ENCODE measurements at places on chromosomes 3 and 15. TPM values are rescaled to one million over a fixed set of nuclear protein-coding genes. Genes with fewer than 3 reads are reported as not detected.

- no peaks in the 10 kb centered on the region for H3K4me1 ChIP-seq
- no peak for DNase-seq
- no peak overlapping the region for H3K27ac ChIP-seq
- H3K36me3 ChIP-seq: no peaks in the 10 kb centered on the region
- no peak overlapping the region for H3K4me3 ChIP-seq
- no peaks in the 10 kb centered on the region for H3K27me3 ChIP-seq
These were observed 22.8 kb upstream of the ZNF80 start for GRCh38 chr3:114260152-114260551.

DNA sequence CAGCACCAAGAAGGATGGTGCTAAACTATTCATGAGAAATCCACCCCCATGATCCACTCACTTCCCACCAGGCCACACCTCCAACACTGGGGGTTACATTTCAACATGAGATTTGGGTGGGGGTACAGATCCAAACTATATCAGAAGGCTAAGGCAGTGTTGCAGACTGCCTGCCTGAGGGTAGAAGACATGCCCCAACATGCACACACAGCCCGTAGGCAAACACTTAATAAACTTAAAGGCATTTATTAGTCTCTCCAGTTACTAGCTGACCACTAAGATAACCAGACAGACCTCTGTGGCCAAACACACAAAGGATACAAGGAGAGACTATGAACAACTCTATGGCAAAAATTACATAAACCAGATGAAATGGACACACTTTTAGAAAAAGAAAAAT is 10.2 kb downstream of the FAM162A start:
- H3K36me3 ChIP-seq: no peaks in the 10 kb centered on the region
- peak; percentile 4 for DNase-seq
- H3K27me3 ChIP-seq: no peaks in the 10 kb centered on the region
- no peak overlapping the region for H3K4me3 ChIP-seq
- H3K4me1 ChIP-seq: peaks cover 5% of the 10 kb centered on the region

GRCh38 chr15:58274885-58275284 is 136.7 kb downstream of the AQP9 start:
- H3K36me3 ChIP-seq: no peaks in the 10 kb centered on the region
- no peak overlapping the region for H3K27ac ChIP-seq
- DNase-seq: no peak
- H3K4me1 ChIP-seq: no peaks in the 10 kb centered on the region
- H3K27me3 ChIP-seq: no peaks in the 10 kb centered on the region

GRCh38 chr3:12579456-12579855 is 22.6 kb downstream of the MKRN2 start:
- H3K4me3 ChIP-seq: no peak overlapping the region
- peaks cover 53% of the 10 kb centered on the region for H3K36me3 ChIP-seq
- H3K27me3 ChIP-seq: no peaks in the 10 kb centered on the region
- no peak for DNase-seq
- H3K27ac ChIP-seq: no peak overlapping the region

GRCh38 chr3:21170964-21171363 is 580.0 kb downstream of the ZNF385D start:
- no peaks in the 10 kb centered on the region for H3K27me3 ChIP-seq
- DNase-seq: no peak
- H3K27ac ChIP-seq: no peak overlapping the region
- H3K4me3 ChIP-seq: no peak overlapping the region
- no peaks in the 10 kb centered on the region for H3K36me3 ChIP-seq

DNA sequence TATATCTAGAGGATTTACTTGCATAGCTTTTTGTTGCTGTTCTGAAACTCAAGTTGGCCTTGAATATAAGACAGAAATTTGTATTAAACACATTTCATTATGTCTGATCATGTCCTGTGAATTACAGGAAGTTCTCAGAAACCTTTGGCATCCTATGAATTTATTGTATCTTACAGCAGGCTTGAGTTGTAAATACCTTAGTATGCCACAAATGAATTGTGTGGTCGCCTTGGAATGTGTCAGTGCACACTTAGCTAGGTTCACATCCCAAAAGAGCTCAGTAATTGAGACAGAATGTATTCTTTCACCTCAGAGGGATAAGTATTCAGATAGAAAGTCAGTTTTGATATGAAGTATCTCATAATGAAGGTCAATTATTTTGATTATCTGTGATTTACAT is 83.4 kb downstream of the NEK11 start:
- no peak overlapping the region for H3K27ac ChIP-seq
- no peaks in the 10 kb centered on the region for H3K4me1 ChIP-seq
- no peaks in the 10 kb centered on the region for H3K27me3 ChIP-seq
- peak; percentile 21 for DNase-seq

DNA sequence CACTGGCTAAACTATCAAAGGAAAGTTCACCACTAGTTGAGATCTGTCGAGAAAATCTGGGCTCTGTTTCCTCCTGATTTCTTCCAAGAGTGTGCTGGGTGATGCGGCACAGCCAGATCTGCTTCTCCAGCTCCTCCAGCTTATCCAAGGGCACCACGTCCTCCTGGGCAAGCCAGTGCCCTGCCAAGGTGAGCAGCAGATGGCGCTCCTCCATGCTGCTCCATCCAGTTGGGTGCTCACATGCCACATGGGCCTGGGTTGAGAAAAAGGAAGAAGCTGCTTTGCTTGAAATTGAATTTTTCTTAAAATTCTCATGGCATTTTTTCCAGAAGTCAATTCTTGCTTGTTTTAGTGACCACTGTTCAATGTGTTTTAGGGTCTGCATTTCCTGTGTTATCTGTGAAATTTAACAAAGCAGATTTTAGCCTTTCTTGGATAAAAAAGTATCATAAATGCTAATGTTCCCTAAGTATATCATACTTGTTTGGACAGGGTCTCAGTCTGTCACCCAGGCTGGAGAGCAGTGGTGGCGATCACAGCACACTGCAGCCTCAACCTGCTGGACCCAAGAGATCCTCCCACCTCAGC is 47.3 kb downstream of the EIF3J start:
- H3K27me3 ChIP-seq: no peaks in the 10 kb centered on the region
- H3K4me3 ChIP-seq: no peak overlapping the region
- no peak overlapping the region for H3K27ac ChIP-seq
- DNase-seq: no peak

DNA sequence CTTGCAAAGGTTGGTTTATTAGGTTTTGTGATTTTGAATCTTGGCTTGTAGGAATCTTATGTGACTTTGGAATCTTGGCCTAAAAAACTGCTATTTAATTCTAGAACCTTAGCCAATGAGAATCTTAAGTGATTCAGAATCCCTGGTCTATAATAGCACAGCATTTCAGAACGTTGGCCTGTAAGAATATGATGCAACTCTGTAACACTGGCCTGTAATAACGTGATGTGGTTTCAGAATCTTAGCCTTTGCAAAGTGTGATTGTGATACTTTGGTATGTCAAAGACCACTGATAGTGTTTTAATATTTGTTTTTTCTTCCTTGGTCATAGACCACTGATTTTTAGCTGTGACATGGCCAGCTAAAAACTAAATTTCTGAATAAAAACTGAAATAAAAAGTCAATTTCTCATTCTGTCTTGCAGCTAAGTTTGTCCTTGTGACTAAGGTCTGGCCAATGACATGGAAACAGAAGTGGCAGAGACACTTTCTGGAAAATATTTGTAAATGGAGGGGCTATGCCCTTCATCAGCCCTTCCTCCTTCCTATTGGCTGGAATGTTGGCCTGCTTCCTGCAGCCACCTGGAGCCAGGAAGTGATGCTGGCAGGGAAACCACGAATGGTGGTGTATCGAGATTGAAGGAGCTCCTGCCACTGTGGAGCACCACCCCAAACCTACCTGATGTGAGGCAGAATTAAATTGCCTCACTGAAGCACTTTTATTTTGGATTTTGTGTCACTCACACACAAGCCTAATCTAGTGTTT is 42.3 kb upstream of the CORO2B start:
- no peak overlapping the region for H3K4me3 ChIP-seq
- H3K27ac ChIP-seq: peak overlapping the region; percentile 96
- H3K27me3 ChIP-seq: no peaks in the 10 kb centered on the region
- DNase-seq: peak; percentile 98
- peaks cover 7% of the 10 kb centered on the region for H3K4me1 ChIP-seq

DNA sequence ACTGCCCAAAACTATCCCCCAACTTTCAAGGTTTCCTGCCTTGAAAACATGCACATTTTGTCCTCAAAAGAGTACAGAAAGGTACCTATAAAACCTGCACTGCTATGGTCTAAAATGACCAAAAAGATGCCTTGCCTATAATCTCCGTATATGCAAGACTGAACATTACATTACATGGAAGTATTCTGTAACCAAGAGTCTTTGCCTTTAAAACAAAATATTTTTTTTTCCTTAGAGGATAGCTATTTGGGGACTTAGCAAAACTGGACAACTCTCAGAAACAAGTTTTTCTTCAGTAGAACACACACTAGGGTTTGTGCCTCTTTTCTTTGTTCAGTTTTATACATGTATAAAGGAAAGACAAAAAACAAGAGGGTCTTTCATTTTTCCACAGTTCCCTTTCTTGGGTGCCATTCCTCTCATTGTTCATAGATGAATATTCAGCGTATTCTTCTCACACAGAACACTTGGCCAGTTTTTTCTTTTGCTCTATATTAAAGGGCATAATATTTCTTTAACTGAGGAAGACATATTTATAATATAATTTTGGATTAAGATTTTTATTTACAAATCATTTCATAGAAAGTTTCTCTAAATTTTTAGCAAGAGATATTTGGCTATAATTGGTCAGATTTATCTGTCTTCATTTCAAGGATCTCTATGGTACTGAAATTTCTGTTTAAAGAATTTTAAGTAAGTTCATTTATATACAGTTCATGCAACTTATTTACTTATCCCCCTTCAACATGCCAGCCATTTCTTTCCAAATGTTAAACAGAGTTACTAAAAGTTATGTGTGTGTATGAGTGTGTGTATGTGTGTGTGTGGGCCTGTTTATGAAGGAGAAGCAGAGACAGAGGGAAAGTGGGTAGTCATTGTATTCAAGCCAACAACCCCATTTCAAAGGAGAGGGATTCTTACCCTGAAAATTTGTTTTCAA is 142.6 kb downstream of the ZBTB20 start:
- no peaks in the 10 kb centered on the region for H3K36me3 ChIP-seq
- no peak overlapping the region for H3K27ac ChIP-seq
- no peaks in the 10 kb centered on the region for H3K4me1 ChIP-seq

The AAGAB gene
- 69.7 TPM for total RNA-seq

The COL8A1 gene
- 119 TPM for total RNA-seq

The RTP4 gene
- not detected for total RNA-seq

The MESP2 gene
- 0.28 TPM for total RNA-seq

Data from IMR-90 (cell line).